ENCODE measurements at places on chromosomes 1 and 21.

GRCh38 chr1:177444997-177445746 lies 274.4 kb downstream of the BRINP2 start:
- no peak for DNase-seq

DNA sequence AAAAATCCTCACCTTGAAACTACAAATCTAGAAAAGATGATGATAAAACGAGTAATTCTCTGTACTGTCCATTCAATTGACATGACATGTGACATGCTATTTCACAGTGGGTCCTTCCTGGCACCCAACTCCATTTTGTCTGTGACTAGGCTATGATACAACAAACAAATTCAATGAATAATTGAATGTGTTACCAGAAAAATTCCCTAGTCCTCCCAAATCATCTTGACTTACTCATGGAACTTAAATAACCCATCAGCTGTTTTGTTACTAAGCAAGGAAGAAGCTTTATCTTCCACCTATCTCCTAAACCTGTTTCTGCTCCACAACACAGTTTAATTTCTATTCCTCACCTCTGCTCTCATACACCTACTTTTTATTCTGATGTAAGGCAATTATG lies 30.4 kb downstream of the B3GALNT2 start:
- no peak for DNase-seq

- no peak for DNase-seq
These were observed 46.6 kb upstream of the RAB4A start for GRCh38 chr1:229224308-229224707.

DNA sequence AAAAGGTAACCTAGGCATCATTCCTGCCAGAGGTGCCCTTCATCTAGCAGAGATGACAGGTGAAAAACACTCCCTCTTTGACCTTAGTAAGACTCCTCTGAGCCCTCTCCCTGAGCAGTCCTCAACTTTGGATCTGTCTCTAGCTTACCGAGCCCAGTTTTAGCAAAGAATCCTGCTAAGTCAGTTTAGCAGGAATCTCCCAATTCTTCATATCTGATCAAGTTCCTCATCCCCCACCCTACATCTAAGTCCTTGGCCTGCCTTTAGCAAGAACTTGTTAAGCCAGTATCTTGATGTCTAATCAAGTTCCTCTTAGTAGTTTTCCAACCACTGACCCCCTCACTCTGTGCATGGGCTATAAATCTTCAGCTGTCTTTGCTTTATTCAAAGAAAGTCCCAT lies 235.6 kb downstream of the OMA1 start:
- no peak for DNase-seq
